ENCODE measurements at places on chromosomes 1 and 21.

DNA sequence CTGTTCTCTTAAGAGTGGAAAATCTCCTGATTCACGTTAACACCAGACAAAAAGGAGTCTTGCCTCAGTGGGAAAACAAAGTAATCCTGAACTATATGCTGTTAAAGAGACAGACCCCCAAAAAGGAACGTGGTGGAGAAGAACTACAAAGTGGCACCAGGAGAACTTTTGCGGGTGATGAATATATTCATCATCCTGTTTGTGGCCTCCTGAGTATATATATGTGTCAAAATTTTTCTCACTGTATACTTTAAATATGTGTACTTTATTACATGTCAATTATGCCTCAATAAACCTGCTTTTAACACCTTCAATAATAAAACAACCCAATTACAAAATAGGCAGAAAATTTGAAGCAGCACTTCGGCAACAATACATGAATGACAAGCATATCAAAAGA lies 31.1 kb downstream of the ZNF644 start:
- no peak for DNase-seq

- DNase-seq, result no peak
Measured at GRCh38 chr21:43348801-43349261, 78.1 kb downstream of the SIK1 start.

GRCh38 chr1:160818207-160818937 lies 22.4 kb downstream of the LY9 start:
- DNase-seq, result no peak

DNA sequence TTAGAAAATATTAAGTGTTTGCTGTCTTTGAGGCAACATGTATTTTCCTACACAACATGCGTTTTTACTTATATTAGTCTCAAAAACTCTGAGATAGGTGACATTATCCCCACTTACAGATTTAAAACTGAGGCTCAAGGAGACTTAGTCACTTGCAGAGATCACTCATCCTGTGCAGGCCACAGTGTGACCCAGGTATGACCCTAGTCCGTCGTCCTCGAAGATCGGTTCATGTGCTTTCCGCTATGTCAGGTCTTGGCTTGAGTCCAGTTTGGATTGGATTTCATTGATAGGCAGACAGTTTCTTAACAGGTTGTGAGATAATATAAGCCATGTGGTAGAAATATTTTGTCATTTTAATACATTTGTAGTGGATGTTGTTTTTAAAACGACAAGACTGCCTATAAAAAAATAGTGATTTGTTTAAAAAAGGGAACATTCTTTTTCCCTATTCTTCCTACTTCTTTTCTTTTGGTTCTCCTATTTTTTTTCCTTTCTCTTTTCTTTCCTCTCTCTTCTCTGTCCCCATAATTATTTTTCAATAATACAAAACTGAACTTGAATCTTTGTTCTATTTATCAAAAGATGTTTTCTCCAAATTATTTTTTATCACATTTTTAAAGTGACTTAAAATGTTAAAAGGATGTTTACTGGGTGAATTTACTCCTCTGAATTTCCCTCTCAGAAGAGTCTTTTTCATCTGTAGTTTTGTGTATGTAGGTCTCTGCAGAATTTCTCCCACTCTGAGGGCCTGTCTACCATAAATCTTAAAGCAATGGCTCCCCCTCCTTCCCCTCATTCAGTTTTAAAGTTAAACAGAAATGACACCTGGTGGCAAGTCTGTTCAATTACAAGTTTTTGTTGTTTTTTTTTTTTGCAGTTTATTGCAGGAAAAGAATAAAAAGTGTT lies 81.8 kb downstream of the PHTF1 start:
- DNase-seq, result no peak

DNA sequence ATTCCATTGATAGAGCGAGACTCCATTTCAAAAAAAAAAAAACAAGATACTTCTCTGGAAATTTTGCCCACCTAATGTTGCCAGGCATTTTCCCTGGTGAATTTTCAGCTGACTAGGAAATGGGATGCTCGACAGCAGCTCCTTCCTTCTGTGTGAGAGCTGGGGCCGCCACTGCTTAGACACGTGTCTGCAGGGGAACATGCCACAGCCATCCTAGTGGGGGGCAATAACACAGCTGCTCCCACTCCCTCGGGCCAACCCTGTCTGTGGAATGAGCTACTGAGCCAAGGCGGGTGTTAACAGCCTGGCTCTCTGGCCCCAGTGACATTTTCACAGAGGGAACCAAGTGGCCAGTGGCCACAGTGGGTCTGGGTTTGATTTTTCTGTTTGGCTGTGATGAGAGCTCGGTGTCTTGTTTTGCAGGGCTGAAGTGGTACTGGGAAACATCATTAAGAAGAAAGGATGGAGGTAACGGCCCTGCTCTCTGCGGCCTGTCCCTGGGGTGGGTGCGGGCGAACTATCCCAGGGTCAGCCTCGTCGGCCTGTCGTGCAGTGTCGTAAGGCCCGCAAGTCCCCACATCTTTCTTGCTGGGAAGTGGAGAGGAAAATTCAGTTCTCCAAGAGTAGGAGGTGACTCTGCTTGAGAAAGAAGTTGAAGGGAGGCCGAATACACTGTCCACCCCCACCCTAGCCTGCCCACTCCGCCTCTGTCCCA lies 39.2 kb downstream of the KCNAB2 start:
- DNase-seq, result no peak

- no peak for DNase-seq
Measured at GRCh38 chr1:51729824-51730301, 113.0 kb downstream of the OSBPL9 start.

- no peak for DNase-seq
Measured at GRCh38 chr1:113809670-113810602, 2.3 kb downstream of the RSBN1 start.

DNA sequence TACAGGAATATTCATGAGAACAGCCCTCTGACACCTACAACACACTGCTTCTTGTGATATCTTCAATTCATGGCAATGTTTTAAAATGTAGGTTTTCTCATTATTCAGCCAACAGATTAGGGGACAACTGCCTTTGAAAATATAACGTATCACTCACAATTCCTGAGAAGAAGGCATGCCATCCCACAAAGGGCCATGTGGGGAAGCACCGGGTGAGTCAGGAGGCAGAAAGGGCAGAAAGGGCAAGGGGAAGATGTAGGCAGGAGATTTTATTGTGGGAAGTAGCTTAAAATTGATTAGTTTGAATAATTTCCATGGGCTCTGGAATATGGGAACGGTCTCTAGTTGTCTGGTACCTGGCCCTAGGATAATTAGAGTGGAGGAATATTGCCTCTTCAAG lies 165.7 kb downstream of the HHIPL2 start:
- DNase-seq, result no peak

DNA sequence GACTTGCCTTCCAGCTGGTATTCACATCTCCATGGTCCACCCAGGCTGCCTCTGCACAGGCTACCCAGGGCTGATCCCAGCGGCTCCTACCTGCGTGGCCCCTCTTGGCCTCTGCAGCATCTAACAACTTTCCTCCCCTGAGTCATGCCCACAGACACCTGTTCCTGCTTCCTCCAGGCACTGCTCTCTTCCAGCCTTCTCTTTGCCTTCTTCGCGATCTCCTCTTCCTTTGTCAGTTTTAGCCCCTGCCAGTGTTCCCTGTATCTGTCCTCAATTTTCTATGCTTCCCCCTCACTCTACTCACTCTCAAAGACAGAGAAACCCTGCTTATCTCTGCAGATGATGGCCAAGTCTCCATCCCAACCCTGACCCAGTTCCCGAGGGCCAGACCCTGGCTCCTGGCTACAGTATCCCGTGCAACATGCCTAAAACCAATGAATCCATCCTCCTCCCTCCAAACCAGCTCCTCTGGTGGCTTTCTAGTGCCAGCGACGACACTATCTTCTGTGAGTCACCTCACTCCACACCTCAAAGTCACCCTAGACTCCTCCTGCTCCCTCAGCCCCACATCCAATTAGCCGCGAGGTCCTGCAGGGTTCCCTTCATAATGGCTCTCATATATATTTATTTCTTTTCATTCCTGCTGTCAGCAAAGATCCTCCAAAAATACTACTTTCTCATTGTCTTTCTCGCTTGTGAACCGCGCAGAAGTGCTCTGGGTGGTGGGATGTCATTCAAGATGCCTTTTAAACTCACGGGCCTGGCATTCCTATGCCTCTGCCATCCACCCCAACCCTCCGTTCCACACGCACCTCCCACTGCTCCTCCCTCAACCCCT lies 259.2 kb downstream of the TOMM20 start:
- DNase-seq, result no peak

- no peak for DNase-seq
Measured at GRCh38 chr1:209607102-209607794, 23.7 kb downstream of the CAMK1G start.

GRCh38 chr21:34946385-34946840 lies 102.7 kb downstream of the RUNX1 start:
- no peak for DNase-seq

DNA sequence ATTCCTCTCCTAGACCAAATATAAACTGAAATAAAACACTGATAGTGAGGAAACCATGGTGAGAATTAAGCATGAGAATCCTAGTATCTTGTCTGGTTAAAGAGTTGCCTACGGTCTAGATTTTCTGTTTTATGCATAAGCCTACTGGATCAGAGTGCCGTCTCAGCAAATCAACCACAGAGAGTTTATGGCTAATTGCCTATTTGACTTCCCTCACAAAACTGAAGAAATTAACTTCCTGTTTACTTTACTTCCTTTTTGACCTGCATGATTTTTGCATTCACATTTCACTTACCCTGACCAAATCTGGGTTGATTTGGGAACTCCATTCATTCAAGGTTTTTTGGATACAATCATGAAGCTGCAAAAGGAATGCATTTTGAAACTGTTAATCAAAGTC lies 5.0 kb downstream of the GCLM start:
- DNase-seq, result no peak

- DNase-seq, result no peak
Measured at GRCh38 chr1:208118841-208119606, 125.2 kb downstream of the PLXNA2 start.

- no peak for DNase-seq
Measured at GRCh38 chr1:248844526-248844925, 6.5 kb downstream of the ZNF672 start.

GRCh38 chr1:153608742-153609584 lies 4.0 kb downstream of the S100A16 start:
- DNase-seq, result no peak

All from esophagus squamous epithelium (tissue), 5 donors.